ENCODE measurements at places on chromosomes 3 and 15. TPM values are rescaled to one million over a fixed set of nuclear protein-coding genes. Genes with fewer than 3 reads are reported as not detected.

Gene SCAMP5
- polyA plus RNA-seq = 12.8 TPM

Gene PDZRN3
- 7.0 TPM for polyA plus RNA-seq

Gene C2CD4A
- not detected for polyA plus RNA-seq

Gene SLC24A5
- 0.23 TPM for polyA plus RNA-seq

Gene CHRNA5
- polyA plus RNA-seq = 23.3 TPM

Gene SCAANT1
- polyA plus RNA-seq = not detected

Gene EIF4A2
- 433 TPM for polyA plus RNA-seq

Gene SYNPR
- polyA plus RNA-seq = 0.55 TPM

Gene ZKSCAN7
- polyA plus RNA-seq = 4.7 TPM

Gene VPS33B
- 15.2 TPM for polyA plus RNA-seq

Gene ISG20
- polyA plus RNA-seq = 4.9 TPM

Gene PRTG
- polyA plus RNA-seq = 0.63 TPM

Gene CHRNA7
- 4.6 TPM for polyA plus RNA-seq

Gene C3orf49
- polyA plus RNA-seq = not detected

Gene ANKUB1
- not detected for polyA plus RNA-seq

Gene ADAMTSL3
- 0.92 TPM for polyA plus RNA-seq

Gene GRK7
- not detected for polyA plus RNA-seq

Gene UBA7
- polyA plus RNA-seq = 0.50 TPM

Gene CSPG4
- polyA plus RNA-seq = 0.27 TPM

Gene PAQR5
- 8.7 TPM for polyA plus RNA-seq

Gene TRPM1
- polyA plus RNA-seq = 0.17 TPM

Gene MYL3
- 1.0 TPM for polyA plus RNA-seq

Gene PCSK6
- polyA plus RNA-seq = 1.7 TPM

Gene TRIM42
- polyA plus RNA-seq = not detected

Gene ZNF620
- polyA plus RNA-seq = 14.1 TPM

Gene BCL6
- polyA plus RNA-seq = 2.6 TPM

Gene FOXB1
- polyA plus RNA-seq = 5.4 TPM

Gene BCL2A1
- 0.28 TPM for polyA plus RNA-seq

Gene TPRG1
- polyA plus RNA-seq = 0.74 TPM

Gene ZNF501
- polyA plus RNA-seq = 3.3 TPM

Gene IL17RB
- 6.9 TPM for polyA plus RNA-seq

Gene MST1R
- 1.8 TPM for polyA plus RNA-seq

Gene DPPA2
- 18.9 TPM for polyA plus RNA-seq

Gene FBXO40
- polyA plus RNA-seq = 0.05 TPM

Gene SAMD7
- not detected for polyA plus RNA-seq

Gene SSUH2
- polyA plus RNA-seq = 0.73 TPM

Gene PRSS50
- polyA plus RNA-seq = 0.60 TPM

Gene CNTN6
- not detected for polyA plus RNA-seq

Gene PRKCD
- polyA plus RNA-seq = 12.5 TPM

Gene LYZL4
- polyA plus RNA-seq = not detected

Gene CCR9
- polyA plus RNA-seq = not detected
